ENCODE measurements at places on chromosomes 1 and 21.
A peak's percentile ranks its signal among the peaks of the same experiment; 100 is the strongest.

GRCh38 chr1:56551691-56552090 is 27.7 kb downstream of the PLPP3 start:
- no peak for DNase-seq

GRCh38 chr1:162387226-162388082 is 5.9 kb downstream of the C1orf226 start:
- DNase-seq, result no peak

GRCh38 chr1:203517426-203518110 is 23.6 kb downstream of the OPTC start:
- no peak for DNase-seq

- DNase-seq, result no peak
Observed at GRCh38 chr1:92709738-92710137, 75.2 kb downstream of the EVI5 start.

DNA sequence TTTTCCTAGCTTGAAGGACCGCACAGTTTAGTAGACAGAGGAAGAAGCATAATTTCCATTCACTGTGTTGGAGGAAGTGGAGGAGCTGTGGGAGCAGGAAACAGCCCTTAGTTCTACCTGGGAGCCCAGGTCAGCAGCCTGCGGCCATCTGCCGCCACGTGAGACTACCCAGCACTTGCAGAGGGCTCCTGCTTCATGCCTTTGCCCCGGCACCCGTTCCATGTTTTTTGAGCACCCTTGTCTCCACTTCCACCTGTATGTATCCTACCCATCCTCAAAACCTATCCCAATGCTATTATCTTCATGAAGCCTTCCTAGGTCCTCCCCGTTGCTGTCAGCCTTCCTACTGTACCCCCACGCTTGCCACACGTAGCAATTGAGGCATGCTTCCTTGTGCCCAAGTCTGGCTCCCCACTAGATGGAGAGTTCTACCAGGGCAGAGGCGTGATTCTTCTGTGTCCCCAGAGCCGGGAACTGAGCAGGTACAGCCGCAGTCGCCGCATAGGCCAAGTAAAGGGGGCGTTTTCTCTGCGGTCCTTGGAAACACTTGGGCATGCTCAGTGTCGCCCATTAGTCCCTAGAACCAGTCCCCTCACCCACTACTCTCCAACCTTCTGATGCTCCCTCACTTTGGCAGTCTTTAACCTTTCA is 1.9 kb downstream of the SLC6A9 start:
- DNase-seq, result peak; percentile 60

DNA sequence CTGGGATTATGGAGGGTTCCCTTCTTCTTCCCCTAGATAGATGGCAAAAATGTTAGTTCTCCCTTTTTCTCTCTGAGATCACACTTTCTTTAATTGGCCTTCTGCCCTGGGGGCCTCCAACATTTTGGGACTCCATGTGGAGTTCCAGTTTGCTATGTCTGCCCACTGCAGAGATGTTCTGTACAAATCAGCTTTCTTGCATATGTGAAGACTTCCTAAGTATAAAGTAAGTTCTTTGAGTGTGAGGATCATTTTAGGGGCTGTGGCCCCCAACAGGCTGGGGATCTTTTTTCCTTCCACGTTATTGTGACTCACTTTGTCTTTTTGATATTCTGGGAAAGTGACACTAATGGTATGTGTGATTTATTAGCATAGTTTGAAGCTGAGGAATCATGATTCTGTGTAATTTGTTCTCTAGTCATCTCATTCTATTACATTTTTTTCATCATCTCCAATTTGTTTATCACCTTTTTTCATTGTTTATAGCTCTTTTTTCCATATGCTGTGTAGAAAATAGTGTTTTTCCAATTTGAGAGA is 48.2 kb downstream of the HHAT start:
- DNase-seq, result no peak

DNA sequence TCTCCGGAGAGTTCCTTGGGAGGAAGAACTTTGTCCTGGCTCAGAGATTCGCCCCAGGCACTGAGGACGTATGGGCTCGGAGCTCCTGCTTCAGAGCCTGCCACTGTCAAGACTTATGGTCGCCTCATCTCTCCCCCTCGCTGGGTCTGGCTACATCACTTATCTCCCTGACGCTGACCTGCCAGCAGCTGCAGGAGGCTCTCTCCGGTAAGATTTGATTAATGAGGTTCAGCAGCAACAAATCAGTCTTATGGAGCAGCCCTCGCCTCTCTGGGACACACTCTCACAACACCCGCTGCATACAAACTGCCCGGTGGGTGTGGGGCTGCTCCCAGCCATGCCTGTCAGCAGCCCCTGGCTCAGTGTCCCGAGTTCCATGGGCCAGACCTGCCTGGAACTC is 297.8 kb downstream of the RRAGC start:
- DNase-seq, result no peak

- DNase-seq, result no peak
Observed at GRCh38 chr21:30793581-30794314, 19.3 kb downstream of the KRTAP8-1 start.

- no peak for DNase-seq
Observed at GRCh38 chr1:177384461-177384860, 213.7 kb downstream of the BRINP2 start.

DNA sequence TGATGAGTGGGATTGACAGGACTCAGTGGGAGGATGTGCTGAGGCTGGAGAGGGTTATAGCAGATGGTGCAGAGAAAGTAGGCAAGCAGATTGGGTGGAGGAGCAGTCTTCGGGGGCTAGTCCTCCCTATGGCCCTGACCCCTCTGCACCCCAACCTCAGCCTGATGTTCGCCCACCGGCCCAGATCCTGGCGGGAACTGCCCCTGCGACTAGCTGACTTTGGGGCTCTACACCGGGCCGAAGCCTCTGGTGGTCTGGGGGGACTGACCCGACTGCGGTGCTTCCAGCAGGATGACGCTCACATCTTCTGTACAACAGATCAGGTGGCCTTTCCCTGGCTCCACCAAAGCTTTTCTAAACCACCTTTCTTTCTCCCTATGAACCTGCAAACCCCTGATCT is 9.6 kb upstream of the ECM1 start:
- no peak for DNase-seq

DNA sequence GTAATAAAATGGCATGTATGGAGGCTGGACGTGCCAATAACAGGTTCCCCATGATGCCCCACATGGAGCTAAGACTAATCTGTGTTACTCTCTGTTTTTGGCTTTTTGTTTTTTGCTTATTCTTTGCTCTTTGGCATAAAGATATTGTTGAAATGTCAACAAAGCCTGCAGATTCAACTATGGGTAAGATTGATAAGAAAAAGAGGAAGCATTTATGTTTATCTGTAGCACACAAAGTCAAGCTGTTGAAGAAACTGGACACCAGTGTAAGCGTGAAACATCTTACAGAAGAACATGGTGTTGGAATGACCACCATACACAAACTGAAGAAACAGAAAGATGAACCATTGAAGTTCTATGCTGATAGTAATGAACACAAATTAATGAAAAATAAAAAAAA is 402.7 kb downstream of the LTN1 start:
- DNase-seq, result no peak

DNA sequence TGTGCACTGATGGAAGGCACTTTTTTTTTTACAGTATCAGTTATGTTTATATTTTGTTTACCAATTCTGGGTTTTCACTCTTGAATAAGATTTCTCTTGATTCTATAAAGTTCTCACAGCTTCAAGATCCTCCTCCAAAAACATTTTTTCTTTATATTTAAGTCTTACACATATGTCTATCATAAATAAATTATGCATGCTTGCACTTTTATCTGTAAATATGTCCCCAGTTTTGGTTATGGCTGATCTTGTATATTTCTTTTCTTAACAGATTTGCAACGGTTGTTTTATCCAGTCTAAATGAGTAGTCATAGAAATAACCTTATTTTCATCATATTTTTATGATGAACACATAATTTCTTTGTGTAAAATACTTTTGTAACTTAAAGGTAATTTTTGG is 1456.5 kb downstream of the MRPL39 start:
- no peak for DNase-seq

- no peak for DNase-seq
Observed at GRCh38 chr1:164495905-164496304, 63.1 kb upstream of the PBX1 start.

GRCh38 chr1:219460081-219460895 is 152.6 kb downstream of the ZC3H11B start:
- no peak for DNase-seq

DNA sequence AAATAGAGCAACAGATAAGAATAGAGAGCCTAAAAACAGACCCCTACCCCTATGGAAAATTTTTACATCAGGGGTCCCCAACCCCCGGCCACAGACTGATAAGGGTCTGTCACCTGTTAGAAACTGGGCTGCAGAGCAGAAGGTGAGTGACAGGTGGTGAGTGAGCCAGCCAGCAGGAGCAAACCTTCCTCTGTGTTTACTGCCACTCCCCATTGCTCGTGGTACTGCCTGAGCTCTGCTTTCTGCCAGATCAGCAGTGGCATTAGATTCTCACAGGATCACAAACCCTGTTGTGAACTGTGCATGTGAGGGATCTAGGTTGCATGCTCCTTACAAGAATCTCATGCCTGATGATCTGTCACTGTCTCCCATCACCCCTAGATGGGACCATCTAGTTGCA is 174.1 kb downstream of the FOXD2 start:
- no peak for DNase-seq

- DNase-seq, result no peak
Observed at GRCh38 chr21:24225431-24225830, 1381.8 kb downstream of the MRPL39 start.

DNA sequence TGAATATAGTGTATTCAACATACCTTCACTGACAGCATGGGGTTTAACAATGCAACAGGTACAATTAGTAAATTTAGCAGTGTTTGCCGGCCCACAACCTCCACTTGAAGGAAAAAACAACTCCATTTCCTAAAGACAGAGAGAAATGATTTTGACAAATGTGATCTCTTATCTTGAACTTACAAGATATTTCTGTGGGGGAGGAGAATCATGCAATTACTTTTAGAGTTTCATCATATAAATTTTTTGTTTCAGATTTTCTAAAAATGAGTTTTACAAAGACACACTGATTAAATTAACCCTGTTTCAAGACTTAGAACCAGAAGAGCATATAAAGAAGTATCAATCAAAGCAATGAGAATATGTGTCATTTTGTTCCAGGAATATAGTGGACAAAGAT is 80.3 kb downstream of the NME7 start:
- no peak for DNase-seq

DNA sequence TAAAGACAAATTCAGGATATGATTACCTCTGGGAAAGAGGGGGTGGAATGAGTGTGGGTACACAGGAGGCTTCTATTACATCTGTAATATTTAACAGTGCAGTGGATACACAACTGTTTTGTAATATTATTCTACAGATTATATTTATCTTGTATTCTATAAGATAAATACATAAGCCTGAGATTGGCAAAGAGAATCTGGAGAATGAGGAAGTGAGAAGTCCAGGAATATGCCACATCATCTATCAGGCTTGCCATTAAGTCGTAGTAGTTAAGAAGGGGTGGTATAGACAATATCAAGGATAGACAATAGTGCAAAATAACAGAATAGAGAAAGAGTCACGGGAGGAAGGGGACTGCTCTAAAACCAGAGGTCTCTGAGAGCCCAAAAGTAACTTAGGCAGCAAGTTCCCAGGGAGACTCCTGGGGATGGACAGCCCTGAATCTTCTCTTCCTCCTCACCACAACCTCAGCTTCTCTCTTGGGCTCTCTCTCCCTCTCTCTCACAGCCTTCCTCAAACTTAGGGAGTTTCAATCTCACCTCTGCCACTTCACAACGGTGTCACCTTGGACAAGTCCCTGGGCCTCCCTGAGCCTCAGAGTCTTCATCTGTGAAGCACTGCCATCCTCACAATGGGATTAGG is 14.0 kb upstream of the PTAFR start:
- no peak for DNase-seq

- DNase-seq, result no peak
Observed at GRCh38 chr1:21857840-21858670, 46.0 kb downstream of the LDLRAD2 start.

DNA sequence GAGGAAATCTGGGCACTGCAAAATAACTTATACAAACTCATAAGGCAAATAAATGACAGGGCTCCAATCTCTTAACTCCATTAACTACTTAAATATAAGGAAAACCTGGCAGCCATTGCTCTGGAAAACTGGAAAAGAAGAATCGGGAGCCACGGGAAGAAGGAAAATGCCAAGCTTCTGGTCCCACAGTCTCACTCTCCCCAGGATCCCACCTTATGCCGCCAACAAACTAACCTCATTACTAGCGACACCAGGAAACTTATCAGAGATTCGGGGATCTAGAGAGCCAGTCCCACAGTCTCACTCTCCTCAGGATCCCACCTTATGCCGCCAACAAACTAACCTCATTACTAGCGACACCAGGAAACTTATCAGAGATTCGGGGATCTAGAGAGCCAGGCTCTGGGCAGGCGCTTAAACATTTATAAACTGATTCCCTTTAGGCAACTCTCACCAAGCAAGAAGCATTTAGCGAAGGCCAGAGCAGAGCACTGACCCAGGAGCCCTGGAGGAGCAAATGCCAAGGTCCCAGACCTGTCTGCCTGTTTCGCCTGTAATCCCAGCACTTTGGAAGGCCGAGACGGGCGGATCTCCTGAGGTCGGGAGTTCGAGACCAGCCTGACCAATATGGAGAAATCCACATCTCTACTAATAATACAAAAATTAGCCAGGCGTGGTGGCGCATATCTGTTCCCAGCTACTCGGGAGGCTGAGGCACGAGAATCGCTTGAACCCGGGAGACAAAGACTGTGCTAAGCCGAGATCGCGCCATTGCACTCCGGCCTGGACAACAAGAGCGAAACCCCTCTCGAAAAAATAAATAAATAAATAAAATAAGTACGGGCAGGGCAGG is 720 bp downstream of the PSMB2 start:
- DNase-seq, result no peak

DNA sequence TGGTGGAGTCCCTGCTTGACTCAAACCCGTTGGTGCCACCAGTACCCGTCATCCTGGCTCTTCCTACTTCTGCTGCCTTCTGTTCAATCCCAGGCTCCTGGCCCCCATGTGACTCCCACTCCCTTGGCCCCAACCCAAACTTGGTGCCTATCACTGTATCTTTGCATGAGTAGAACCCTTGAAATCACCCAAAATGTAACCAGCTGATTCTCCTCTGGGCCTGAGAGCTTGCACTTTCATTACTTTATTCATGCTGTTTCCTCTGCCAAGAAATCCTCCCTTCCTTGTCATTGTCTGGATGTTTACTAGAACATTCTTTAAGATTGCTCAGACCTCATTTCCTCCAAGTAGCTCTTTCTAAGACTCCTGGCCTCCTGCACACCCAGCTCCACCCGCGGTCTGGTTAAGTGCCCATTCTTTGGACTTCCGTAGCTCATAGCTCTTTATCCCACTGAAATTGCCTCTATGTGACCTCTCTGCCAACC is 15.7 kb downstream of the PTAFR start:
- DNase-seq, result no peak

DNA sequence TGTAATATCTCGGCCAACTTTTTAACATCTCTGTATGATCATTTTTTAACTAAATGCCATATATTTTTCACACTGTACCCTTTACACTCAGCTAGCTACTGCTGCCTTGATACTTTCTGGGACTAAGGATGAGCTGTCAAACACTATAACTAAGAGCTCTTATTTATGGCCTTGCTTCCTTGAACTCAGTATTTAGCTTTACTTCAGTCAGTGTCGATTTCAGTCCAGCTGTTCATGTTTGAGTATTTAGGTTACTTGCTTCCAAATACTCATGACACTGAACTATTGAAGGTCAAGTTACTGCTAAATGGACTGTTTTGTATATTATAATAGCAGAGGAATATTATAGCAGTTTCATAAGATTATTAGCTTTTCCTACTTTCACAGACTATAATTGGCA is 25.9 kb upstream of the USP25 start:
- no peak for DNase-seq

GRCh38 chr1:218516526-218516925 is 171.4 kb downstream of the TGFB2 start:
- DNase-seq, result no peak
